Endodermal cell (in vitro differentiated cells): ENCODE measurements at places on chromosomes 13 and 19.

DNA sequence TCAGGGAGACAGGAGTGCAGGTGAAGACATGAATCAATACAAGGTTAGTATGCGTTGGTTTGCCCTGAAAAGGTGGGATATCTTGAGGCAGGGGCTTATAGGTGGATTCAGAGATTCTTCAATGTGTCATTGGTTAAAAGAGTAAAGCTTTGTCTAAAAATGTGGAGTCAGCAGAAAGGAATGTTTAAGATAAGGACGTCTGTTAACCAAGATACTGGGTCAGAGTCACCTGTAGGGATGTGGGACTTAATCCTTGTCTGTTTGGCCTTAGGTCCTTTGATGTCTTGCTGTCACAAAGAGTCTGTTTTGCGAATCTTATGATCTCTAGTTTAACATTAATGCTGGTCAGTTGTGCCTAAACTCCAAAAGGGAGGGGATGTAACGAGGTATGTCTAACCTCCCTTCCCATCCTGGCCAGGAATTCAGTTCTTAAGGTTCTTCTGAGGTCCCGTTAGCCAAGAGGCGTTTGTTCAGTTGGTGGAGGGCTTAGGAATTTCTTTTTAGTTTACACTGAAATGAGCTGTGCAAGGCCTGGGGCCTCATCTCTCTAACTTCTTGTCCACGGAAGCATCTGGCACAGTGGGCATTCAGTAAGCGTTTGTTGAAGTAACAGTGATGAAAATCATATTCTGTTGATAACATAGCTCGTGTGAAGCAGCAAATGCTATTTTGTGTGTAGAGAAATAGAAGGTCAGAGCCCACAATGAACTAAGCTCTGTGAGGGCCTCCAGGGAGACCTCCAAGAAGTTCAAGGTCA is 96.2 kb upstream of the RNF113B start:
- DNase-seq, result no peak

- DNase-seq, result no peak
These were observed 54.4 kb downstream of the DIAPH3 start for GRCh38 chr13:60109285-60109684.

DNA sequence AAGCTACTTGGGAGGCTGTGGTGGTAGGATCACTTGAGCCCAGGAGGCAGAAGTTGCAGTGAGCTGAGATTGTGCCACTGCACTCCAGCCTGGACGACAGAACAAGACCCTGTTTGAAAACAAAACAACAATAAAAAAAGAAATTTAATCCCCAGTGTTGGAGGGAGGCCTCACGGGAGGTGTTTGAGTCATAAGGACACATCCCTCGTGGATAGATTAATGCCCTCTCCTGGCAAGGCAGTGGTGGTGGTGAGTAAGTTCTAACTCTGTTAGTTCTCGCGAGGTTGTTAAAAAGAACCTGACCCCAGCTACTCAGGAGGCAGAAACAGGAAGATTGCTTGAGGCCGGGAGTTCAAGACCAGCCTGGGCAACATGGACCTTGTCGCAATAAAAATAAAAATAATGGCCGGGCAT is 27.6 kb upstream of the SIN3B start:
- no peak for DNase-seq

DNA sequence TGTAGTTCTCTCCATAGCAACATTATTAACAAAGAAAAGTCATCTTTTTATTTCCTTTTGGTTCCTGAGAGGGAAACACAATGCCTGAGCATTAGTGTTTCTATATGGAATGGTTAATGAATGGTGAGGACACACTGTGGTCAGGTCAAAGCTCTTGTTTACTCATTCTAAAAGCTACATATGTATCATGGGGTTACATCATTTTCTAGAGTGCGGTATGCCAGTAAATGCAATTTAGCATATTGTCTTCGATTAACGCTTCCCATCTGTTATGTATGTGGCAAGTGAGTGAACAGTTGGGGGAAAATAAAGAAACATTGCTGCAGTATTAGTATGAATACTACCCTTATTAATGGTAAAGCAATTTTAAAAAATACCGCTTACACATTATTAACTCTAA is 1152.2 kb upstream of the SPRY2 start:
- no peak for DNase-seq

DNA sequence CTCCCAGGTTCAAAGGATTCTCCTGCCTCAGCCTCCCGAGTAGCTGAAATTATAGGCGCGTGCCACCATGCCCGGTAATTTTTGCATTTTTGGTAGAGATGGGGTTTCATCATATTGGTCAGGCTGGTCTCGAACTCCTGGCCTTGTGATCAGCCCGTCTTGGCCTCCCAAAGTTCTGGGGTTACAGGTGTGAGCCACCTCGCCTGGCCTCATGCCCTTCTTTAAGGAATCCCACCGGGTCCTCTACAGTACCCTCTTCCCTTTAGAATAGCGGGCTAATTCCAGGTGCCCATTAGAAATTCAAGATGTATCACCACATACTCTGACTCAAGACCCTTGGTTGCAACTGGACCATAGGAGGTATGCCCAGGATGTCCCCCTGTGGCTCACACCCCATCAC is 74.2 kb upstream of the ZNF536 start:
- no peak for DNase-seq

GRCh38 chr13:113969973-113970611 is 3.8 kb downstream of the C13orf46 start:
- no peak for DNase-seq

DNA sequence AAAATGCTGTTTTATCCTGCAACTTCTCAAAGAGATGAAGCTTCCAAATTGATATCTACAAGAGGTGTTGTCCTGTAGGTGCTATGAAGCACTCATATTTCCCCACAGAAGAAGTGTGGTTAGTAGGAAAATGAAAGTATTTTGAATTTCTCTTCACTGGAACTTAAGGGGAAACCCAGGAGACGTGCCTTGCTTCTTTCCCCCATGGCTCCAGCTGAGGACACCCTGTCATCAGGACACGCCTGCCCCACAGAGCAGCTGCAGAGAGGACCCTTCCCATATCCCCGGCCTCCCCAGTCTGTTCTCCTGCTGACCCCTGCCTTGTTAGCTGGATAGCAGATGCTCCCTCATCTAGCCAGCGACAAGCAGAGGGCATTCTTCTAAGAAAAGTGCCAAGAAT is 371.3 kb downstream of the COG6 start:
- DNase-seq, result no peak

GRCh38 chr13:50969691-50970090 is 60.1 kb downstream of the RNASEH2B start:
- peak; percentile 82 for DNase-seq

- DNase-seq, result peak; percentile 5
These were observed 486.4 kb downstream of the TSHZ3 start for GRCh38 chr19:30862876-30863275.

- no peak for DNase-seq
These were observed 1.6 kb upstream of the TTC9B start for GRCh38 chr19:40219721-40220276.

DNA sequence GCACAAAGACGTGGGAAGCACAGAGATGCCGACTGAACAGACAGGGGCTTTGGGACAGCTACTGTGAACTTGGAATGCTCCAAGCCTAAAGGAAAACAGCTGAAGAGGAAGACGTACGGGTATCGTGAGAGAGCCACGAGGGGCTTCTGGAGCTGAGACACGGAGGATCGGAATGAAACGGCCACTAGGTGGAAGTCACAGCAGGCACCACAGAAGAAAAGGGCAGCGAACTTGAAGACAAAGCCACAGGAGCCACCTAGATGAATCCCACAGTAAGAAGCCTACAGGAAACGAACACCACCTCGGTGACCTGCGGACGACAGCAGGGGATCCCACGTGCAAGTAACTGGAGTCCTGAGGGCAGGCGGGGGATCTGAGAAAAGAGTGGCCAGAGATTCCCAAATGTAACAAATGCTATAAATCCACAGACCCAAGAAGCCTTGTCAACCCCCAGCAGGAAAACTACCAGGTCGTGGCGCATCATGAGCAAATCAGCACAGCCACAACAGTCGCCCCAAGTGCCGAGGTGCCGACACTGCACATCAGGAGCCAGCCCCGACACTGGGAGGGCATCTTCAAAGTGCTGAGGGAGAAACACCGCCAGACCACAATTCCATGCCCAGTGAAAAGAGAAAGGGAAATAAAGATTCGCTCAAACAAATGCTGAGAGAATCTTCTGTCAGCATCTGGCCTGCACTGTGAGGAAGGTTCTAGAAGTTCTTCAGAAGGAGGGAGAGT is 39.3 kb upstream of the ISYNA1 start:
- no peak for DNase-seq

DNA sequence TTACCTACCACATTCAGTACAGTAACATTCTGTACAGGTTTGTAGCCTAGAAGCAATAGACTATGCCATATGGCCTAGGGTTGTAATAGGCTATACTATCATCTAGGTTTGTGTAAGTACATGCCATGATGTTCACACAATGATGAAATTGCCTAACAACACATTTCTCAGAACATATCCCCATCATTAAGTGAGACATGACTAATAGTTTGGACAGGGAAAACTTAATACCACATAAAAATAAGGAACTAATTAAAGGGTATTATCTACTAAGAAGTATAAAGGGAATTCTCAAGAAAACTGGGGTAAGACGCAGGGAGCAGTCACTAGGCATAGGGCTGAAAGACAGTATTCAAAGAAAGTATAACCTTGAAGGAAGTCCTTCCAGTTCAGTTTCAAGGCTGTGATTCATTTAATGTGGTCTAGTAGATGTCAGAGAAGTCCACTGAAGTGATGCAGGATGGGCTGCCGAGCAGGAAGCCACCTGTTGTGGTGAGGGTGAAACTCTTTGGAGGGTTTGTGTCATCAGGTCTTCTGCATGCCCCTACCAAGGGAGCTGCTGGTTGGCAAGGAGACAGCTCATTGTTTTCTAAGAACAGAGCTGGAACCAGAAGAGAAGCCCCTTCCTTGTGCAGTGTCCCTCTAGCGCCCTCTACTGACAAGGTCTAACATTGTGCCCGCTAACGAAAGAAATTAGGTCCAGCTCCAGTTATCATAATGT is 122.9 kb downstream of the OLFM4 start:
- DNase-seq, result peak; percentile 86

- DNase-seq, result no peak
These were observed 6.2 kb downstream of the MFSD12 start for GRCh38 chr19:3550947-3551791.

DNA sequence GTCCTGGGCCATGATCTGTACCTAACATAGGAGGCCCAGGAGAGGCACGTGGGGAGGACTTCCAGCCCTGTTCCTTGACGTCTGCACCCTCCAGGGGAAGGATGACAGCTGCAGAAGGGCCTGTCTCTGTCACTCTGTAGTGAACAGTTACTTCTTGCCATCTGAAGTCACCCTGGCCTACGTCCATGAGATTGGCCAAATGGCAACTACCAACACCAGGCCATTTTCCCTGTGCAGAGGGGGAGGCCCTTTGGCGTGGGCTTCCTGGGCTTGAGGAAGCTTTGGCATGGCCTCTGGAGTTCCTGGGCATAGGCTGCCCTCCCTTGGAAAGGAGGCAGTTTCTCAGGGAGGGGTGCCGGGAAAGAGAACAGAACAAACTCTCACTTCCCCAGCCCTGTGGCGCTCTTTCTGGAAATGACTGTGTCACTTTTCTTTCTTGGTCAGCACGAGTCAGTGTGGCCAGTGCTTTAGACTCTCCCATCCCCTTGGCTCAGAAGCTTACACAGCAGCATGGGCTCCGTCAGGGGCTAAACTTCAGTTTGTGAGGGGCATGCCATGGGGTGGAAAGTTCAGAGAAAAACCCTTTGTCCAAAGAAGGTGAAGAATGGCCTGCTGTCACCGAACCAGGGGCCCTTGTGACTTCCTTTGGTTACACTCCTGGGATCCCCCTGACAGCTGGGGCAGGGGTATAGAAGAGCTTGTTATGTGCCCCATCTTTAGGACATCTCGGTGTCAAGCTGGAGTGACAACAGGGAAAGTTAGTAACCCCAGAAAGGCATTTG is 5.3 kb downstream of the CARM1 start:
- peak; percentile 40 for DNase-seq

- DNase-seq, result no peak
These were observed 19.3 kb downstream of the ZNF574 start for GRCh38 chr19:42095142-42095813.

GRCh38 chr13:95300625-95301182 is 547 bp downstream of the ABCC4 start:
- DNase-seq, result peak; percentile 73

DNA sequence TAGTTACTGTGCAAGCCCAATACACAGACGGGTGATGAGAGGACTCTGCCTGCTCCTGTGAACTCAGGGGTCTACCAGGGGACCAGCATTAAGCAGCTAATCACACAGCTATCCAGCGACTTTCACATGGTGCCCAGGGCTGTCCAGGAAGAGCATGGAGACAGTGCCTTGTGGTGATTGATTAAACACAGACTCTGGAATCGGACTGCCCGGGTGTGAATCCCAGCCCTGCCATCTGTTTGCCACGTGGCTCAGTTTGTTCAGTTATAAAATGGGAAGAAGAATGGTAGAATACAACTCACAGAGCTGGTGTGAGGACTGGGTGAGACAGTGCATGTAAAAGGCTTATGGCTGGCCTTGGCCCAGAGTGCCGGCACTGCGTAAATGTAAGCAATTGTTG is 42.1 kb upstream of the NPAS1 start:
- no peak for DNase-seq

DNA sequence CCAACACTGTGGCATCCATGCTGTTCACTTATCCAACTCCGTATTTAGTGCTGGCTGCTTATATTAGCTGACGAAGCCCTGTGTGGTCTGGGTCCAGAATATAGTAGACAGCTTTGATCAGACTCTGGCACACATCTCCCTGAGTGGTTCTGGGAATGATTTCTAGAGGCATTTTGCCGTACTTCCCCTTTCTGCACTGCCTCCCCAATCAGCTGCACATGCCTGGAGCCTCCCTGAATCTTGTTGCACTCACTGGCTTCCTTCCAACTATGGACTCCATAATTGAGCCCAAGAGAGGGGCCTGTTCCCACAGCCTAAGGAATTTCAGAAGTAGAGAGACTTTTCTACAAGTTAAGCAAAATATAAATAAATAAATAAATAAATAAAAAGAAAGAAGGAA is 30.4 kb upstream of the PCDH8 start:
- DNase-seq, result peak; percentile 32

- DNase-seq, result no peak
These were observed 164.9 kb downstream of the DLEU7 start for GRCh38 chr13:50678464-50679162.

DNA sequence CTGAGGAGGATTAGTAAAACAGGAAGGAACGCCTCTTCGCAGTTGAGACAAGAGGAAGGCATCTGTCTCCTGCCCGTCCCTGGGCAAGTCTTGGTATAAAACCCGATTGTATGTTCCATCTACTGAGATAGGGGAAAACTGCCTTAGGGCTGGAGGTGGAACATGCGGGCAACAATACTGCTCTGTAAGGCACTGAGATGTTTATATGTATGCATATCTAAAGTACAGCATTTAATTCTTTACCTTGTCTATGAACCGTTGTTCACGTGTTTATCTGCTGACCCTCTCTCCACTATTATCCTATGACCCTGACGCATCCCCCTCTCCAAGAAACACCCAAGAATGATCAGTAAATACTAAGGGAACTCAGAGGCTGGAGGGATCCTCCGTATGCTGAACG is 722 bp upstream of the TIMM50 start:
- no peak for DNase-seq

GRCh38 chr13:39655041-39655568 is 357 bp upstream of the COG6 start:
- DNase-seq, result no peak

DNA sequence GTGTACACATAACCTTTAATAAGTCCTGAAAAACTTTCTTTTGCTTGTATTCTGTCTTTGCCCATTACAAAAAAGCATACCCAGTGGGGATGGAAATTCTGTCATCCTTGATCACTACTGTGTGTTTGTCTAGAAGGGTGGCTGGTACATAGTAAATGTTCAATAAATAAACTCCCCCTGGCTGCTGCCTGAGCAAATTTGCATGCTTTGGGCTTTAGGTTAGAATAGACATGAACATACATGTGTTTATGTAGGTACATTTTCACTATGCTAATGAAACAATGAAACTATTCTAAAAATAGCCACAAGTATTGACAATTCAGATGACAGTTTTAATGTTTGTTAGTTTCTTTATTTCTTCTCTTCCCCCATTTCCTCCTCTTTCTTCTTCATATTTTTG is 36.1 kb downstream of the TNFSF13B start:
- DNase-seq, result no peak
